ENCODE measurements at places on chromosomes 5 and 9. TPM values are rescaled to one million over a fixed set of nuclear protein-coding genes. Genes with fewer than 3 reads are reported as not detected.

- no peak for DNase-seq
These were observed 134.0 kb upstream of the MAP3K1 start for GRCh38 chr5:56681346-56681745.

GRCh38 chr5:134468921-134469400 is 56.5 kb upstream of the JADE2 start:
- DNase-seq = no peak

The SCGB3A1 gene
- not detected for total RNA-seq

DNA sequence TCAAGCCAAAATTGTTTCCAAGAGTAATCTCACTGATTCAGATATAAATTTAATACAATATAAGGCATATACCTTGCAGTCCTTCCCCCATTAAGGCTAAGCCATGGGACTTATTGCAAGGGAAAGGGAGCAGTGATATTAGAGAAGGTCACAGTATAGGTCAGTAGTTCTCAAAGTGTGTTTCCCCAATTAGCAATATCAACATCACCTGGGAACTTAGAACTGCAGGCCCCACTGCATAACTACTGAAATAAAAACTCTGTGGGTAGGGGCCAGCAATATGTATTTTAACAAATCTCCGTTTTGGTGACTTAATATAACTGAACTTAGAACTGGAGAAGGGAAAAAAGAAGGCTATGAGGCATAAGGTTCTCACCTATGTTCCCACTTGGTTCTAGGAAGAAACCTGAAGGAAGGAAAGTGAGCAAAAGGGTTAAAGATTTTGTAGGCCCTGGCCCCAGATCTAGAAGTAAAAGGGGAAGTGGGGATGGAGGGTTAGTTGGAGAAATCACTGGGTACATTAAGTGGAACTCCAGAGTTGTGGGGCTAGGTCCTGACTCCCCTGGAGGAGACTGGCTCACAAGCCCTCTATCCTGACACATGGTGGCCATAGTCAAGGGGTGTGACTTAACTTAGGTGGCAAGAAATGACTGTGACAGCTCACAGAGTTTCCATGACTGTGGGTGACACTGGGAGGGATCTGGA is 40.7 kb downstream of the WDR36 start:
- no peak for DNase-seq

The CCDC183 gene
- 2.2 TPM for total RNA-seq

GRCh38 chr5:125576822-125577221 is 830.4 kb upstream of the ZNF608 start:
- DNase-seq = no peak

DNA sequence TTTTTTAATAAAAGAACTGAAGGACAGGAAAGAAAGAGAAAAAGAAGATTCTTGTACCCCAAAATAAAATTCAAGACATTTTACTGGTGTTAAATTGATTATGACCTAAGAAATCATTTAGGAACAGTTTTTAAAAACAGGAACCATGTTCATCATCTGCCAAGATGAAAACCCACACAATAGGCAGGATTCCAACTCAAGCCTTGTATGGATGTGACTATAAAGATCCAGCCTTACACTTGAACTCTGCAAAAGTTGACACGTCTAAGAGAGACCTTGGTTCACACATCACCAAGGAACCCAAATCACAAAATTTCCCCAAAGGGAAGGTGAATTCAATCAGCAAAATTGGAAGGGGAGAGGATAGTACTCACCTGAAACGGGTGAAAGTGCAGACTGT is 82.6 kb downstream of the SMIM23 start:
- DNase-seq = no peak

GRCh38 chr5:111472579-111472978 is 39.8 kb downstream of the STARD4 start:
- DNase-seq = no peak

The SFXN1 gene
- 34.7 TPM for total RNA-seq

The ZNF474 gene
- not detected for total RNA-seq

- no peak for DNase-seq
These were observed 213.0 kb downstream of the SPOCK1 start for GRCh38 chr5:137286025-137286610.

The CFAP77 gene
- total RNA-seq = 2.4 TPM

The ADCY2 gene
- total RNA-seq = 0.17 TPM

DNA sequence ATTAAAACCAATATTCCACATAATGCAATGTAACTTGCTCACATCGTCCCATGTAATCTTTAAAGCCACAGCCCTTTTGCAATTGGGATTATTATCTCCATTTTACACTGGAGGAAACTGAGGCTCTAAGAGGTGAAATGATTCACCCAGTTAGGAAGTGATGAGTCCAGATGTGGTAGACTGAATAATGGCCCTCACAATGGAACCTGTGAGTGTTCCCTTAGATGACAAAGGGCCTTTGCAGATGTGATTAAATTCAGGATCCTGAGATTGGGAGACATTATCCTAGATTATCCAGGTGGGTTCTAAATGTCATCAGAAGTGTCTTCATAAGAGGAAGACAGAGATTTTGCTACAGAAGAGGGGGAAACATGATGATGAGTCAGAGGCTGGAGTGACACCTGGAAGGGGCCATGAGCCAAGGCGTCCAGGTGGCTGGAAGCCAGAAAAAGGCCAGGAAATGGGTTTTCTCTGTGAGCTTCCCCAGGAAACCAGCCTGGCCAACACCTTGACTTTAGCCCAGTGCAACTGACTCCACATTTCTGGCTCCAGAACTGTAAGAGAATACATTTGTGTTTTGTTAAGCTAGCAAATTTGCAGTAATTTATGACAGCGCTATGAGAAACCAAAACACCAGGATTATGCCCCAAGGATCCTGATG is 139.1 kb downstream of the KCNIP1 start:
- no peak for DNase-seq

The KCNV2 gene
- total RNA-seq = not detected

- no peak for DNase-seq
These were observed 85.0 kb upstream of the RARS1 start for GRCh38 chr5:168401226-168401625.

The ANXA2R gene
- 1.2 TPM for total RNA-seq

- DNase-seq = peak; percentile 58
These were observed 4.0 kb upstream of the TRAF2 start for GRCh38 chr9:136882109-136882946.

All from left ventricle myocardium superior (tissue), 1 donor.